ENCODE measurements at places on chromosomes 2 and 18.
A peak's percentile ranks its signal among the peaks of the same experiment; 100 is the strongest.

DNA sequence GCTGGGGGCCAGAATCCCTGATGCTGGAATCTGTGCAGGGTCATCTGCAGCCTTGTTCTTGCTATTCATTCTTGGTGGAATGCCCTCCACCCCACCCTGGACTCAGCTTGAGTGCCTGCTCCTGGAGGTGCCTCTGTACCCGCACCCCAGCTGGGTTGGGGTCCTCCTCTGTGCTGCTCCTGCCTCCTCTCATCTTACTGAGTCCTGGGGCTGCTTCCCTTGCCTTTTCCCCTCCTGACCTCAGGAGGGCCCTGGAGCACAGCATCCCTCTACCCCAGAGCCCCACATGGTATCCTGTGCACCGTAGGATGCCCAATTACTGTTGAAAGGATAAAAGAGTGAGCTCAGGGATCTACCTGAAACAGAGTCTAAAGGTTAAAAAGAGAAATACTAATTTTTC is 81.6 kb downstream of the CIB4 start:
- no peak for DNase-seq

DNA sequence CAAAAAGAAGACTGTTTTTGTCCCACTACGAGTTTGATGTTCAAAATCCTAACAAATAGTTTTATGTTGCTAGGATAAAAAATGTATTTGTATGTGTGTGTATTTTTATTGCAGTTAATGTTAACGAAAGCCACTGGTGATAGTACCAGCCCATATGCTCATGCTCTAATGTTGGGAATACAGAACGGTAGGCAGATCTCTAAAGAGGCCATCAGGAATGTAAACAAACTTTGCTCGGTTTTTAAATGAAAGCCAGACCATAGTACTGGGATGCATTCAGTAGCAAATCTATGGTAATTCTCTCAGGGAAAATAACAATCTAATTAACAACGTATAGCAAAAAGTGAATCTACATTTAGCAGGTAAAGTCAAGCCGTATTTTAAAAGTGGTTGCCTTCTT is 208.1 kb downstream of the NEDD4L start:
- DNase-seq: no peak

GRCh38 chr18:80197528-80197927 is 49.8 kb downstream of the PARD6G start:
- no peak for DNase-seq

- peak; percentile 18 for DNase-seq
These were observed 110.9 kb downstream of the STK39 start for GRCh38 chr2:168136392-168136977.

GRCh38 chr2:20595439-20596192 is 55.3 kb downstream of the HS1BP3 start:
- peak; percentile 59 for DNase-seq

DNA sequence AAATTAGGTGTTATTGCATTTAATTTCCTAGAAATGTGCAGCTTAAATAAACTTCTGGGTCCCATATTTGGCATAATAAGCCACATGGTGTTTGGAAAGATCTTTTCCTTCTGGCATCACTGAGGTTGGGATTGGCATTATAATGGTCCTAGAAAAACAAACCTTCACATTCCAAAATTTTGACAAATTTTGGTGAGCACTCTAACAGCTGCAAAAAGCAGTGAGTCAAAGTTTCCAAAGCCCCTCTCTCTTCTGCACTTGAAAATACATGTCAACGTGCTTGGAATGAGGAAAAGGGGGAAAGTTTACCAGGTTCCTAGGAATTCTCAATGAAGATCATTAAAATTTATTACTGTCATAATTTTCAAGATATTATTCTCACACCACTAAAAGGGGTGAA is 77.8 kb upstream of the STK17B start:
- no peak for DNase-seq

GRCh38 chr2:56287508-56287907 is 103.7 kb downstream of the CCDC85A start:
- DNase-seq: no peak

GRCh38 chr18:13461469-13461868 is 242.9 kb downstream of the LDLRAD4 start:
- no peak for DNase-seq

DNA sequence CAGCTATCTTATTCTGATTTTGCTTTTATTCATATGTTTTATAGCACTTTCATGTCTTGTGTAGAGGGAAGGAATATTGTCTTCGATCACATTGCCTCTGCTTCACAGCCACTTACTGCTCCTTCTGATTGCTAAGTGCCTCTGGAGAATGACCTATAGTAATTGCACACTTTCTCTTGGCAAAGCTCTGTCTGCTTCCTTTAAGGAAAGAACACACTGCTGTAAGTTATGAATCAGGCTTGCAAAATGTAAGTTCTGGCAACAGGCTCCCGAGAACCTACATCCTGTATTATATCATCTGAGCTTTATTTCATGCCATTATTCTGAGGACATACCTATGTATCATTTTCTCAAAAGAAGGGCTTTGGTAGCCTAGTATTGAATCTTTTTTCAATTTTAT is 170.7 kb downstream of the ZNF804A start:
- DNase-seq: no peak

GRCh38 chr2:52594026-52594425 is 1173.6 kb upstream of the CHAC2 start:
- DNase-seq: no peak

DNA sequence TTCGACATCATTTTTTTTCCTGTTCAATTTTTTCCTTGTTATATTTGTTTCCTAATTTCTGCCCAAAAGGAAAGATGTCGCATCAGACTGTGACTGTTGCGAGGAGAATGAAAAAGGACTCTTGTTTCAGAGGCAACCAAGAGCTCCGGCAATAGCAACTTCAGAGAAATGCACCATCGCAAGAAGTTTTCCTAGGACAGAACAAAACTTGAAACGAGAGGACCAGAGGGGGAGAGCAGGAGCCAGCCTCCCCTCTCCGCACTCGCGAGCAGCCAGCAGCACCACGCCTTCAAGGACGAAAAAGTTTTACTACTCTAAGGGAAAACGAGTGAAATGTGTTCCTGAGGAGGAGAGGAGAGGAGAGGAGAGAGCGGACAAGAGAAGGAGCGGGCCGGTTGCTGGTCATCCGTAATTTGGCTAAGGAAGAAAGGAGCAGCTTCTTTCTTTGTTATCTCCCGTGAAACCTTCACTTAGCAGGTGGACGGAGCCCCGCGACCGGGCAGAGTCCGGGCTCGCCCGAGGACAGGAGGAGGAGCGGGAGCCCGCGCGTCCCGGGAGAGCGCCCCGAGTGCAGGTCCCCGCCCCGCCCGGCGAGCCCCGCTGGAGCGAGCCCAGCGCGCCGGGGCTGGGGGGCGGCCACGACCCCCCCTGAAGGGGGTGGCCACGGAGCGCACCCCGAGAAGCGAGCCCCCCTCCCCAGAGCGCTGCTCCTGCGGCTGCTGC is 744 bp downstream of the POU3F3 start:
- DNase-seq: no peak

- no peak for DNase-seq
These were observed 206.0 kb upstream of the TNP1 start for GRCh38 chr2:217065695-217066405.

DNA sequence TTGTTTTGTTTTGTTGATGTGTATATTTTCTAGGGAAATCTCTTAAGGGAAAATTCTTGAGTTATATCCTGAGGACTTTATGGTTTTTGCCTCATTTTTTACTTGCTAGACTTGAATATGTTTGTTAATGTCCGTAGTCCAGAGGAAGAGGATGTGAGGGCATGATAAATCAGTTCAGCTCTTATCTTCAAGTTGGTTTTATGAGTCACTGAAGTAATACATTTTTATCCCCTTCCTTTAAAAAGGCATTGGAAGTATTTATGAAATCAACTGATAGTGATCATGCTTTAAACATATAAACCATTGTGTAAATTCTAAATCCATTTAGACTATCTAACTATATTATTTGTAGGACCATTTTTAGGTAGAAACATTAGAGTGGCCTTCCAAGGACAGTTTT is 43.9 kb upstream of the CYBRD1 start:
- no peak for DNase-seq

DNA sequence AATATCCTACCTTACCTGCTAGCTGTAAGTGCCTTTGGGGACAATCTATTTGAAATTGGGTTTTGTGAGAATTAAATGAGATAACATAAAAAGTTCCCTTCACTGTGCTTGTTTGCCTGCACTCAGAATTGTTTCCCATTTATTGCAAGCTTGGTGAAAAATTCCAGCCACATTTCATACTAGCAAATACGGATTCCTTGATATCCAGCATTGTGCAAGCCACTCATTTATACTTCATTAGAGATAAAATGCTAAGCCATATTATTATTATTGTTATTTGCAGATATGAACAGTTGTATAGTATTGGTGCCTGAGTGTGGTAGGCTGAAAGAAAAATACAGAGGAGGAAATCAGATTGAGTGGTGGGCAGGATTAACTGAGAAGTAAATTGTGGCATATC is 31.9 kb downstream of the ACSL3 start:
- DNase-seq: no peak

DNA sequence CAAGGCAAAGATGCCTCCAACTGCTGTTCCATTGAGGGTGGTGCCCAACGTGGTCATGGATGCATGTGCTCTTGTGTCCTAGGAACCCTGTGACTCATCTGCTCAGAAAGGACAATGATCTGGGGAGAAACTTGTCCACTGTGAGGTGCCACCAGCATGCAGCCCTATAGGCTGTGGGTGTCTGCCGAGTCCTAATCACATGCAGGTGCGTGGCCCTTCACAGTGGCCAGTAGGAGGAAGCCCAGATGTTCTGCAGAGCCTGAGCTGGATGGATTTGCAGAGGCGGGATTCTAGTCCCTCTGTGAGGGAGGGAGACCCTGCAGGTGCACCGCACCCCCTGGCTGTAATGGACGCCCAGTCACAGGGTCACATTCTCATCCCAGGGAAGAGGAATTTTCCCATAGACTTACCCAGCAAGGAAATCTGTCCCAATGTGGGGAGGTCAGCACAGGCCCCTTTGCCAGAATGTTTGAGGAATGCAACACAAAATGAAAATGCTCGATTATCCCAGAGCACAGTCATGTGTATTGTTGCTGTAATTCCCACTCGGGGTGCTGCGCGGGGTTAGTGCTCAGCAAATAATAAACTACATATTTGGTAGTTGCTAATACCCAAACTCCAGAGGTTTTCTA is 13.9 kb downstream of the GDF7 start:
- no peak for DNase-seq

GRCh38 chr2:74261204-74261864 is 62.9 kb downstream of the MTHFD2 start:
- no peak for DNase-seq

DNA sequence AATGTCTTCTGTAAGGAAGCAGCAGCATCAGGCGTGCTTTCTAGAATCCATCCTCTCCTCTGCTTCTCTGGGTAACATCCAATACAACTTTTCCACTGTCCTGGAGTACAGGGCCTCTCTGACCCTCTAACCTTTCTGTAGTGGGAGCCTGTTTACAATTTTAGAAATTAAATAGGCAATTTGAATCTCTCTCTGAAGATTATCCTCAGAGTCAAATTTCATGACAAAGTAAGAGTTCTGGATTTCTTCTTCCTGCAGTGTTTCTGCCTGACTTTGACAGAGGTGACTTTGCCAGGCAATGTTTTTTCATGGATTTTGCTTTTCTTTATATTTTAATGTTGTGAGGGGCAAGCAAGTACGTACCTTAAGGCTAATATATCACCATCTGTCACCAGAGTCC is 558.4 kb downstream of the PARD3B start:
- DNase-seq: no peak

GRCh38 chr18:62033756-62034155 is 140.9 kb upstream of the RNF152 start:
- no peak for DNase-seq

GRCh38 chr2:143219266-143219665 is 90.0 kb downstream of the ARHGAP15 start:
- no peak for DNase-seq

DNA sequence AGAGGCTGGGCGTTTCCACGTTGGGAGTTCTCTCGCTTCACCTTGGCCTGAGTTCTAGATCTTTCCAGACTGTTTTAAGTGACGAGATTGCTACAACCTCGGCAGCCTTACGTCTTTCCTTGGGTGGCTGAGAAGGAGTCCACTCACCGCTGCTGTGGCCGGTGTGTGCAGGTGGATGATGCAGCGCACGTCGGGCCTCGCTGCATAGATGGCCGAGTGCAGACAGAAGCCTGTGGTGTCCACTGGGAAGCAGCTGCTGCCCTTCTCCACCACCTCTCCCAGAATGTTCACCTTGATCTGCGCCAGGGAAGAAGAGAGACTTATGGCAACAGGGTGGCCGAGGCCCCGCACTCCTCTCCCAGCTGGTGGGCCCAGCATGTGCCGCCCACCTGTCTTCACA is 75.7 kb downstream of the ADD2 start:
- DNase-seq: no peak

DNA sequence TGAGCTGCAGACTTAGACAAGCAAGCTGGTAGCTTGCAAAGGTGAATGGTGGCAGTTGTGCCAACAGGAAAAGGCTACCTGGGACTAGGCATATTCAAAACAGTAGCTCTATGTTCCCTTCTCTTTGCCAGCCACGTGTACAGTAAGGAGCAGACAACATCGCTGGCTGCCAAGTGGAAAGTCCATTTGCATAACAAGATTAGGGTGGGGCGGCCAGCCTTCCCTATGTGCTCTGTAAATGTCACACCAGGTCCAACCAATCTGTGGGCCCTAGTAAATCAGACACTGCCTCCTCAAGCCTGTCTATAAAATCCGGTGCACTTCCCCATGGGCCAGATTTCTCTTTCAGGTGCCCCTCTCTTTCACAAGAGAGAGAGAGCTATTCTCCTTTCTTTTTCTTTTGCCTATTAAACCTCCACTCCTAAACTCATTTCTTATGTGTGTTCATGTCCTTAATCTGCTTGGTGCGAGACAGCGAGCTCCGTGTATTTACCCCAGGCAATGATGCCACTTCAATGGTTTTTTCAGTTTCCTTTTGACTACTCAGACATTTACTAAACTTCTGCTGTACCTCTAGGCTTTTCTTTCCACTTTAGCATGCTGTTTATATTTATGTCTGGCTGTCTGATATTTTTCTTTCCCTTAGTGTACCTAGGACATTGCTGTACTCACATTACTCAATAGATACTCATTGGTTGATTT is 297.4 kb upstream of the GCFC2 start:
- DNase-seq: no peak

- DNase-seq: no peak
These were observed 207.8 kb downstream of the MYT1L start for GRCh38 chr2:2123238-2123637.

GRCh38 chr2:113324684-113325160 is 46.0 kb upstream of the PAX8 start:
- peak; percentile 21 for DNase-seq

GRCh38 chr2:23994567-23994966 is 15.3 kb upstream of the MFSD2B start:
- no peak for DNase-seq

- DNase-seq: no peak
These were observed 91.2 kb downstream of the POU3F3 start for GRCh38 chr2:104945121-104945520.

GRCh38 chr18:76480913-76481312 is 14.1 kb downstream of the ZNF516 start:
- no peak for DNase-seq

- DNase-seq: no peak
These were observed 144.1 kb downstream of the CDC42EP3 start for GRCh38 chr2:37527361-37527760.

DNA sequence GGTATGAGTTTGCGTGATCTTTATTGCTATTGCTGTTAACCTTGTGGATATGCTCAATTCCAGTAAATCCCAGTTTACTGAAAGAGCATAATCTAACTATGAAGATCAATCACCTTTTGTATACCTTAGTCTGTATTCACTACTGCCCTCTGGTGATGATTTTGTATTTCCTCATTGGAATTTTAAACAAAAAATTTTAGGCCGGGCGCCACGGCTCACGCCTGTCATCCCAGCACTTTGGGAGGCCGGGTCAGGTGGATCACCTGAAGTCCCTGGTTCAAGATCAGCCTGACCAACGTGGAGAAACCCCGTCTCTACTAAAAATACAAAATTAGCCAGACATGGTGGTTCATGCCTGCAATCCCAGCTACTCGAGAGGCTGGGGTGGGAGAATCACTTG is 5.1 kb downstream of the COMMD1 start:
- DNase-seq: no peak

All from activated CD4-positive, alpha-beta T cell treated with anti-CD3 and anti-CD28 coated beads, Interleukin-2, amount 50 U/mL, for 16 hours (primary cell).